ENCODE measurements at places on chromosomes 2 and 18.

- no peak overlapping the region for H3K27ac ChIP-seq
- no peaks in the 10 kb centered on the region for H3K36me3 ChIP-seq
- DNase-seq: no peak
- peaks cover 5% of the 10 kb centered on the region for H3K4me1 ChIP-seq
- H3K4me3 ChIP-seq: peak overlapping the region; percentile 35
- peaks cover 14% of the 10 kb centered on the region for H3K27me3 ChIP-seq
These were observed 546.6 kb upstream of the CHAC2 start for GRCh38 chr2:53220969-53221368.

GRCh38 chr2:97726261-97727064 is 13.1 kb downstream of the ZAP70 start:
- DNase-seq: no peak
- H3K36me3 ChIP-seq: no peaks in the 10 kb centered on the region
- H3K4me1 ChIP-seq: peaks cover 21% of the 10 kb centered on the region
- no peak overlapping the region for H3K4me3 ChIP-seq

DNA sequence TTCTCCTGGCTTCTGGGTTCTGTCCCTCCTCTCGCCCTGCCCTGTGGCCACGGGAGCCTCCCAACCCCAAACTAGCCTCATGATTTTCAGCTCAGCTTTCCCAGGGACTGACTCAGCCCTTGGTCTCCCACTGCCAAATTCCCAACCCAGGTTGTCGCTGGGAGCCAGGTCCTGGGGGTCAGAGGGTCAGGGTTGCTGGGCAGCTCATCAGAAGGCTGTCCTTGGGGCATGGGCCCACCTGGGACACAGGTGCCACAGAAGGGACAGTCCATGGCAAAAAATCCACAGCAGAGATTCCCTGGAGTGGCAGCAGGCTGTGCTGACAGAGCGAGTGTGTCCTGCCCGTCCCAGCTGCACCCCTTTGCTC is 180.4 kb downstream of the TWIST2 start:
- peaks cover 10% of the 10 kb centered on the region for H3K4me1 ChIP-seq
- H3K4me3 ChIP-seq: no peak overlapping the region
- peaks cover 27% of the 10 kb centered on the region for H3K27me3 ChIP-seq
- no peaks in the 10 kb centered on the region for H3K36me3 ChIP-seq
- no peak overlapping the region for H3K27ac ChIP-seq

GRCh38 chr2:28716265-28716865 is 35.3 kb upstream of the PPP1CB start:
- peaks cover 4% of the 10 kb centered on the region for H3K36me3 ChIP-seq
- H3K27me3 ChIP-seq: no peaks in the 10 kb centered on the region

DNA sequence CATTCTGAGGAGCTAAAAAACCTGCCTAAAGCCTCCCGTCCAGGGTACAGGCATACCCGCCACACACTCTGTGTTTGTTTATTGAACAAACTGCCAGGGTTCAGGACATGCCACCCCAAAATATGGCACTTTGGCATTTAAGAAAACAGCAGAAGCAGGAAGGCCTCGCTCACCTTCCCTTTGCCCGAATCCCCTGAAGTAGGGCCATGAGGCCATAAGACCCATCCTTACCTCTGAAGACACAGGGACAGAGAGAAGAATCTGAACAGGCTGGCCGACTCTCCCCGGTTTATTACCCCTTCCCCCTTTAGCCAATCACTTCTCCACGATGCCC is 1.7 kb upstream of the NEURL3 start:
- H3K4me3 ChIP-seq: no peak overlapping the region
- peaks cover 21% of the 10 kb centered on the region for H3K4me1 ChIP-seq
- peaks cover 23% of the 10 kb centered on the region for H3K27me3 ChIP-seq
- H3K27ac ChIP-seq: no peak overlapping the region

All from type B pancreatic cell (in vitro differentiated cells).